COLO829 (cell line): ENCODE measurements at places on chromosomes 16 and 17.

DNA sequence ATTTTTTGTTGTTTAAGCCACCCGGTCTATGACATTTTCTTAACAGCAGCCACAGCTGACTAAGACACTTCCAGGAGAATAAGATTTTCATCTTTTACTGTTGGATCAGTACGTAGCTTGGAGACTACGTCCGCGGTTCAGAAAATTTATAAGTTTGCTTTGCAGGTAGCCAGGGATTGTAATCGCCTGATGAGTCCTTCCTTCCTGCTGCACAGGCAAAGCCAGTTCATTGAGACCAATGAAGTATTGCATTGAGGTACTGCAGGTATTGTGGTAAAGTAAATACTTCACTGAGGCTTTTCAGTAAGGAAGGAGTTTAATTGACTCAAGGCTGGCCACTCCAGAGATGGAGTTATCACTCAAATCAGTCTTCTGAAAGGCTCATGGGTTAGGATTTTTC, 269.4 kb upstream of the ELAC2 start:
- DNase-seq, result no peak

DNA sequence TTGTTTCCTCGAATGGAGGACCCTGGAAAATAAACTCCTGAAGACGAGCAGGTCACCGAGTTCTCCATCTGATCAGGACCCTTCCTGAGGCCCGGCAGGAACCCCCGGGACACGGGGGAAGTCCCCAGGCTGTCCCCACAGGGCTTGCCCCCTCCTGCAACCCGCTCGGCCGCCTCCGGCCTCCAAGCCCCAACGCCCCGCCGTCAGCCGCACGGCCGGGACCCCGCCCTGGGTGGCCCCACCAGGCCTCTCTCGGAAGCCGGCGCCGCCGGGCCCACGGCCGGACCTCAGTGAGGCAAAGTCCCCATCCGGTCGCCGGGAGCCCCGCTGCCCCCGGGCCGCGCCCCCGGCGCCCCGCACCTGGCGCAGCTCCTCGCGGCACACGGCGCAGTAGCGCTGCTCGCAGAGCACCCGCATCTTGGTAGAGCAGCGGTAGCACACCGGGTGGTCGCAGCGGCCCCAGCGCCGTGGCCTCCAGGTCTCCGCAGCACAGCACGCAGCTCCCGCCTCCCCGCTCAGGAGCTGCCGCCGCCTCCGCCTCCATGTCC, 383 bp downstream of the ZNF598 start:
- DNase-seq, result no peak

- DNase-seq, result no peak
Measured at GRCh38 chr16:66617728-66618127, 13.2 kb downstream of the CMTM3 start.

DNA sequence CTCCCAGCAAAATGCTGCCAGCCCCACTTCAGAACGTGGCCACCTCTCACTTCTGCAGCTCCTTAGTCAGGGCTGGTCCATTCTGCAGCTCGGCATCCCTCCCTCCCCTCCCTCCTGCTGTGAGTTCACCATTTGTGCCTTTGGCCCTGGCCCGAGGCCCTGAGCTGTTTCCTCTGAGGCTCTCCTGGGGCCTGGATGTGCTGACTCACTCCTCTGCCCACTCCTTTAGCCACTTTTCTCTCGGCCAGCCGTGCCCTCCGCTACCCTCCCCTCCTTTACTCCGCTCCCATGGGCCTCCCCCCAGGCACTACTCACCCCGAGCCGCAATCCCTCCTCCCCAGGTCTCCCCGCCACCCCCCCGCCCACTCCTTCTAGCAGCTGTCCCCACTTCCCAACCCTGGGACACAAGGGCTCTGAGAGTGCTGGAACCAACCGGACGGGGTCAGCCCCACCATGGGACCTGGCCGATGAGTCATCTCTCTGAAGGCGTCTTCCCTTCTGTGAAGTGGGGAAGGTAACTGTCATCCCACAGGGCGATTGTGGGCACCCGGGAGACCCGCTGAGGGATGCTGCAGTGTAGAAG, 11.5 kb downstream of the KCNG4 start:
- peak; percentile 91 for DNase-seq

GRCh38 chr16:30372725-30373124, 1.9 kb upstream of the MYL11 start:
- no peak for DNase-seq

- no peak for DNase-seq
Measured at GRCh38 chr17:67503739-67504138, 126.7 kb downstream of the PITPNC1 start.

GRCh38 chr16:11430601-11431317, 85.5 kb downstream of the RMI2 start:
- no peak for DNase-seq

- DNase-seq, result no peak
Measured at GRCh38 chr17:81528651-81529436, 667 bp downstream of the FSCN2 start.

GRCh38 chr16:47779201-47780016, 318.3 kb downstream of the PHKB start:
- DNase-seq, result no peak

- DNase-seq, result no peak
Measured at GRCh38 chr17:64024781-64025731, 4.6 kb upstream of the ICAM2 start.

GRCh38 chr17:76050538-76051467, 21.5 kb downstream of the SRP68 start:
- DNase-seq, result no peak

GRCh38 chr16:53911513-53911912, 207.6 kb downstream of the FTO start:
- no peak for DNase-seq
